ENCODE measurements at places on chromosomes 3 and 15.

GRCh38 chr3:152302521-152303021 lies 33.8 kb downstream of the MBNL1 start:
- peak; percentile 64 for DNase-seq

GRCh38 chr3:39750712-39751111 lies 58.7 kb upstream of the MYRIP start:
- no peak for DNase-seq

GRCh38 chr15:38054488-38054887 lies 120.0 kb downstream of the TMCO5A start:
- DNase-seq = no peak

DNA sequence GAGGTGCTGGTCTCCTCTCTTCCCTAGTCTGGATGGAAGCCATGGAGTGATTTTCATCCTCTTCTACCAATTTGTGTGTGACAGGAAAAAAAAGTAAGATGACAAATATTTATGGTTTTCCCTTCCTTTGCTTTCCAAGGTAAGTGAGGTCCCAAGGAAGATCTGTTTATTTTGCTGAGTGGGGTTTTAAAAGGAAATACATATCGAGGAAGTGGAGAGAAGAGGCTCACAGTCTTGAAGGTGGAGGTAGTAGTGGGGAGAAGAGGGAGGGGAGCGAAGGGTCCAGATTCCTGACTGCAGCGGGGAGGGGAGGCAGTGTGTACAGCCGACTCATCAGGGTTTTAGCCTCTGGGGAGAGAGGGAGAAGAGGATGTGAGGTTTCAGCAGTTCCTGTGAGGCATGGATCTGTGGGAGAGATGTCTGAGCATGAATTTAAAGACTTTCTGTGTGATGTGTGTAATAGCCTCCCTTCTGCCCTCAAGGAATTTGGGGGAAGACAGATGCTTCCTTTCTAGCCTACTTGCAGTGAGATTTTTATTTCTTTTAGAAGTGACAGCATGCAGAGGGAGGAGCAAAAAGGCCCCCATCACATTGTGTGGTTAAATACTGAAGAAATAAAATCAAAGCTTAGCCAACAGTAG lies 272.4 kb downstream of the THRB start:
- no peak for DNase-seq

DNA sequence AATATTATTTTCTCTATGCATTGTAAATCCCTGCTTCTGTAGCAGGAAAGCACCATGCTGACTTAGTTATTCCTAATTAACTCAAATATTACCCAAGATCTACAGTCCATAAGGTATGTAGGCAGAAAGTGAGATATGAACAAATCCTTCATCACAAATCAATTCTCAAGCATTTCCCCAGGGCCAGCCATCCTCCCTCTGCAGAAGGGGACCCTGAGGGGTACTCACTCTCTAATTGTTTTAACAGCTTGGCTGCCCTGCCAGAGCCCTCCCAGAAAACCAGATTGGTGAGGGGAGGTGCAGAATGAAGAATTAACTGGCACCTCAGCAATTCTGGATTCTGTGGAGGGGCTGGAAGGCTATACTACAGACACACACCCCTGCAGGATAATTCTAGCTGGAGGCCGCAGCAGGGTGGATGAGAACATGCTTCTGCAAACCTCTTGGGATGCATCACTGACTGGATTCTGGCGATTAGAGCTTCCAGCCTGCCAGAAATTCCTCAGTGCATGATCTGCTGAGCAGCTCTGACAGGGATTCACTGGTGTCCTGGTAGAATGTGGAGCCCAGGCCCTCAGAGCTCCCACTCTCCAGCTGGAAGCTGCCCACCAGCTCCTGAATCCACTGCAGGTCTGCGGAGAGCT lies 88.6 kb upstream of the HERC1 start:
- DNase-seq = no peak

- DNase-seq = no peak
Measured at GRCh38 chr15:101723171-101723873, 951 bp downstream of the TARS3 start.

DNA sequence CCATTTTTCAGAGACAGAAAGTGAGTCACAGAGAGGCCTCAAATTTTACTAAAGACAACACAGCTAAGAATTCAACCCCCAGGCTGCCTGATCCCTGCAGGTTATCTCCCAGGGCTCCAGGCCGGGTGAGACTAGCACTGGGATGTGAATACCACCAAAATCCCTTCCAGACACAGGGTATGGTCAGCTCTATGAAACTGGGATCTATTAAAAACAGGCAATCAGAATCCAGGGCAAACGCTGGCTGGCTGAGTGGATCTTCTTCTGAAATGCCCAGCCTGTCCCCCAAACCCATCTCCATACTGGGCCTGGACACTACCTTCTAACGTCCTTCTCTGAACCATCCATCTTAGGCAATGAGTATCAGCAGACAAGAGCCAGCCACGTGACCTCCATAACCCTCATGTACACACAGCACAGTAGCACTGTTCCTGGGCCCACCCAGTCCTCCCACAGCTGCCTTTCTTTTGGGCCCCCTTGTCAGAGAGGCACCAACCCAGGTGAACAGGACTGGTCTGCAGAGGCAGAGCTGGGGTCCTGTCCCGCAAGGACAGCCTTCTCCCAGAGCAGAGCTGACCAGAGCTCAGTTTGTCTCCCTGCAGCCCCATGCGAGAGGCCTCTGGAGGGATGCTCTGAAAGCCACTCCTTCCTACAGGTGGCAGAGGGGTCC lies 1.9 kb downstream of the RAB6B start:
- DNase-seq = no peak

DNA sequence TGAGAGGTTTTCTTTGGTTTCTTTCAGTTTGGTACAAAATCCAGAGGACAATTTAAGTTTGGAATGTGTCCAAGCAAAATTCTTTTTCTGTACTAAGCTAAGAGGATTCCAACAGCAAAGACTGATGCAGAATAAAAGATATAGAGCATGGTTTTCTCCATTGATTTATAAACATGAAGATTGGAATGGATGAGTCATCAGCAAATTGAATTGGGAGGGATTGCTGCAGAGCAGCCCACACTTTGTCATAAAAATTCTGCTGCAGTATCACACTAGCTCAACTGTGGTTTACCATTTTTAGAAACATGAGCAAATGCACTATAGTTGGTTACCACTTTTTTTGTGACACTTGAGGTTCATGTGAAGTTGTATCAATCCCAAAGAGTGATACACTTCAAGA lies 16.1 kb upstream of the LARP6 start:
- DNase-seq = no peak

DNA sequence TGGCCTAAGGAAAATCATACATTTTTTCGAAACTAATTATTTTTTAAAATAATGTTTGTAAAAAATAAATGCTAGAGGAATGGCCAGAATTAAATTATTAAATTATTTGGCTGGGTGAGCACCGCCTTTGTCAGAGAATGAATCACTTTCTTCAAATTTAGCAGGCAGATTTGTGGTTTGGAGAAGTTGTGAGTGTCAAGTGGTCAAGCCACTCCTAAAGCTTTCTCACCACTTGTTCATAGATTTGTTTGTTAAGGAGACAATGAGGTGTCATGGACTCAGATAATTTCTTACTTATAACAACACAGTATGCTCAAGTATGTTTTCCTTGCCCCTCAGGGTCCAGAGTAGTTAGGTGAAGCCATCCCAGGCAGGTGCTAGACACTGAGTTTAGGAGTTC lies 196.2 kb downstream of the TUSC7 start:
- DNase-seq = peak; percentile 17

- DNase-seq = no peak
Measured at GRCh38 chr15:42286445-42287029, 13.3 kb upstream of the TMEM87A start.

- DNase-seq = no peak
Measured at GRCh38 chr15:54119051-54119450, 140.8 kb downstream of the UNC13C start.

DNA sequence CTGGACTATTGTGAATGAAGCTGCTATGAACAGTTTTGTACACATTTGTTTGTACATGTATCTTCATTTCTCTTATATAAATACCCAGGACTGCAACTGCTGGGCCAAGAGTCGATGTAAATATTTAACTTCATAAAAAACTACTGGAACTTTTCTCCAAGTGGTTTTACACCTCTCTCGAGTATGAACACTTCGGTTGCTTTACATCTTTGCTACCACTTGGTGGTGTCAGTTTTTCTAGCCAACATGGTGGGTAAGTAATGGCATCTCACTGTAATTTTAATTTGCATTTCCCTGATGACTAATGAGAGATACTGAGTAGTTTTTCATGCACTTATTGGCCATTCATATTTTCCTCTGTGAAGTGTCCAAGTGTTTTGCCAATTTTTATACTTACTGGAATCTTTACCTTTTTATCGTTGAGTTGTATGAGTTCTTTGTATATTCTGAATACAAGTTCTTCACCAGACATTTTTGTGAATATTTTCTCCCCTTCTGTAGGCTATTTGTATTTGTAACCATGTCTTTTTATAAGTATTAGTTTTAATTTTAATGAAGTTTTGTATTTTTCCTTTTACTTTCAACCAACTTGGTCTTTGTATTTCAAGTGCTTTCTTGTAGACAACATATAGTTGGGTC lies 44.4 kb downstream of the PCOLCE2 start:
- DNase-seq = no peak

DNA sequence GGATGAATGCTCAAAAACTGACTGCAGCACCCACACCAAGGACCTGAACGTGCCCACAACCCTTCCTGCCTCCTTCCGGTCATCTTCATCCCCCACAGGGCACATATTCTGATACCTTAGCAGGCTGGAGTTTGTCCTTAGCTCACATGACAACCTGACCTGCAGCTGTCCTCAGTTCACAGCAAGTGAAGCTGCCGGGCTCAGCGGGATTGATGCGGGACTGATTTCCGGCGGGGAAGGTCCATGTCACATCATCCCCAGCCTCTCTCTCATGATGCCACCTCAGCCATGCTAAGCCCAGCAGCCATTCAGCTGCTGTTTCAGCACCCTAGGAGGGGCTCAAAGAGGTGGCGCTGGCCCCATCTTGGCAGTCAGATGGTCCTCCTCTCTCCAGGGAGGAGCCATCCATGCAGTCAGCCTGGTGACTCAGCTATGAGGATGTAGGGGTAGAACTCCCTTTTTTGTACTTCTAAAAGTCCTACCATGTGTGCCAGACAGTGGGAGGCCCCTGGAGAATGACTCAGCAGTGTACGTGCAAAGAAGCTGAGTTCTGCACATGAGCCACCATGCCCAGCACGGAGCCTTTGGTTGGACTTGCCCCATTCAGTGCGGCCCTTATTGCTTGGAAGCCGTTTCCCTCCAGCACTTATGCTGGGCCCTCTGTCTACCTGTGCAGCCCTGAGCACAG lies 9.5 kb downstream of the CA12 start:
- peak; percentile 96 for DNase-seq

DNA sequence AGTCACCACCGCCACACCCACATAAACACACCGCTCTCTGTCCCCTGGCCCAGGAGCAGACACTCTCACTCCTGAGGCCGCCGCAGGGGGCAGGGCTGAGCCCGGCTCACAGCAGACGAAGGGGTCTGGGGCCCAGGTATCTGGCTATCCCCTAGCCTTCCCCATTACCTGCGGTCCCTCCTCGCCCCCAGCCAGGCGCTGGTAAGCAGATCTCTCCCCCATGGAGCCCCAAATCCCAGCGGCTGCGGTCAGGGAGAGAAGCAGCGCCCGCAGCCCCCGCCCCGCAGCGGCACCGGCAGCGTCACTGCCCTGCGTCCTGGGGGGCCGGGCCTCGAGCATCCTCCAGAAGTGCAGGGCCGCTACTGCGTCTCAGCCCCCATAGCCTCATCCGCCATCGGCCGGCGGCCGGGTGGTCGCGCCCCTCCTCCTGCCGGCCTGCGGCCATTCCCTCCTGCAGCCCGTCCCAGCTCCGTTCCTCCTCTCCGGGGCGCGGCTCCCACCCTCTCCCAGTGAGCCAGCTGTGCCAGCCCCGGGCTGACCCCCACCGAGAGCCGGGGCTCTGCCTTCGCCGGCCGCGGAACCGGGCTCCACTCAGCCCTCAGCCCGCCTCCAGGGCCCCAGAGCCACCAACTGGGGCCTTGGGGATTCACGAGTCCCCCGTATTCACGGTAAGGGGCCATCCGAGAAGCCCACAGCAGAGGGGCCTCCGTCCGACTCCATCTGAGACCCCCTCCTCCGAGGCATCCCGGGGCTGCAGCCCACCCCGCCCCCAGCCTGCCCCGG lies 13.1 kb downstream of the TNK2 start:
- no peak for DNase-seq

DNA sequence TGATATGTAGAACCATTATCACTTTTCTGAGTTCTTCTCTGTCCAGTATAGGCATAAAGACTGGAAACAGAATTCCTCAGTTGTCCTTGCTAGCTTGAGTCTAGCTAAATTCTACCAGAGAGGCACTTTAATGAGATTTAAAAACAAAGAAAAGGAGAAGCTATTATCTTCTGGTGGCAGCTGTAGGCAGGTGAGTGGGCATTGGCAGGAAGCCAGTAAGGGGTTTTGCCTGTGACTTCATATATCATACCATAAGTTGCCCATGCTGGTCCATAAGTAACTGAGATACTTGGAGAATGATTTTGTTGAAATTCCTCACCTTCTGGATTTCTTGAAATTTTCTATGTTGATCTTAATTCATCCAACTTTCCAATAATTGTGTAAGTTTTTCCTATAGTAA lies 402.3 kb upstream of the TGFBR2 start:
- DNase-seq = no peak

DNA sequence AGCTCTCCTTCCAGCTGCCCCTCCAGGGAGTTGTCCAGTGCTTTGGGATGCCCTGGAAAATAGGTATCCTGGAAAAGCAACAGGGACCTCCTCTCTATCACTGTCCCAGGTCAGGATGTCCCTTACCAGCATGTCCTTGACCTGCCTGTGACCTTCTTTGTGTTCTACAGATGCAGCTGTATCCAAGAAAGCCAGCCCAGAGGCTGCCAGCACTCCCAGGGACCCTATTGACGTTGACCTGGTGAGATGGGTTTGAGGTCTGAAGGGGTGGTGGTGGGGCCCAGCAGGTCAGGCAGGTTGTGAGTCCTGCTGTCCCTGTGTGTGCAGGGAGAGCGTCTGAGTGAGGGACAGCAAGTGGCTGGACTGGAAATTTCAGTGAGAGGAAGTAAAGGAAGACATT lies 30.2 kb downstream of the PML start:
- no peak for DNase-seq

GRCh38 chr3:72485641-72486040 lies 362.6 kb downstream of the SHQ1 start:
- DNase-seq = no peak

DNA sequence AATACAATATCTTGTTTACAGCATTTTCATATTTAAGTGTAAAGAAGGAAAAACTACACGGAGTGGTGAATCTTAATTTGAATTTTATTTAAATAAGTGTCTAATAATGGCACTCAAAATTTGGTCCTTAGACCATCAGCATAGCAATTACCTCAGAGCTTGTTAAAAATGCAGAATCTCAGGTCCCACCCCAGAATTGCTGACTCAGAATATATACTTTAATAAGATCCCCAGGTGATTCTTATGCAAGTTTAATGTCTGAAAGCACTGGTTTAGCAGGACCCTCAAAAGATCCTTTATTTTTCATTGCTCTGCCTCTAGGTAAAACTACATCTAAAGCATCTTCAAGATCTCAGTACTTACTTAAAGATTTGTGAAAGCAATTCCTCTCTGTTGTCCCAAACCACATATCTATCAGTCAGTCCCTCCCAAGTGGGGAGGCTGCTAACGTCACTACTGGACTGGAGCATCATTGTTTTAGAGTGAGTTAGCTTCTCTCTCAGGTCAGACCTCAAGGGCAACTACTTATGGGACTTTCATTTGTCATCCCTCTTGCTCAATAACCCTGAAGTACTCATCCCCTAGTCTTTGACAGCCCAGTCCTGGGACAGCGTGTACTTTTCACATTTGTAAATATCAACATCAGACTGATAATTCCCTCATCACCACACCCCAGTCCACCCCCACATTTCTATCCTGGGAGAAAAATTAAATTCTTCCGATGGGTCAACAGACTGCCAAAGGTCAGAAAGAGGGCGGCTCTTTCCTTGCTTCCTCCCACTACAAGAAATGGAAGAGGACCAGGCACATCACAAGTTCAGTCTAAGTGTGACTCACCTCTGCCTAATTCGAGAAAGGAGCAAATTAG lies 76.7 kb downstream of the CBLB start:
- peak; percentile 30 for DNase-seq

All from HS-27A (cell line).